Activated CD4-positive, alpha-beta T cell treated with anti-CD3 and anti-CD28 coated beads, Interleukin-2, amount 50 U/mL, for 16 hours (primary cell): ENCODE measurements at places on chromosomes 13 and 19.

GRCh38 chr13:97262058-97262457 lies 39.9 kb downstream of the MBNL2 start:
- peak; percentile 35 for DNase-seq

GRCh38 chr13:74066937-74067336 lies 67.3 kb downstream of the KLF12 start:
- DNase-seq: no peak

DNA sequence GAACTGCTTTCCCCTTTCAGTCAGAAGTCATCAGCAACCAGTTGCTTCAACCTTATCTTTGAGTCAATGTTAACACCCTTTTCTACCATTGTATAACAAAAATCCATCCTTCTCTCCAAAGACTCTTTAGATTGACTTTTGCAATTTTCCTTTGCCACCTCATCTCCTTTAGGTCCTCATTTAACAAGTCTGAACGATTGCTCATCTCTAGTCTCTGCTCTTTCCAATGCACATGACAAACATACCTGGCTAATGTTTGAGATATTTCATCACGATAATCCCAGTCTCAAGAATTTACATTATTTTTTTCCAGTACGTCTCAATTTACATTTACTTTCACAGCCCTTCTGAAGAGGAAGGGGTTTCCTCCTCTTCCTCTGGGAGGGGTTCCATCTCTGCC lies 127.5 kb downstream of the KLF12 start:
- DNase-seq: no peak

- DNase-seq: no peak
Observed at GRCh38 chr13:43031881-43032280, 8.5 kb downstream of the DNAJC15 start.

GRCh38 chr13:113586661-113587479 lies 2.3 kb downstream of the TFDP1 start:
- peak; percentile 60 for DNase-seq

DNA sequence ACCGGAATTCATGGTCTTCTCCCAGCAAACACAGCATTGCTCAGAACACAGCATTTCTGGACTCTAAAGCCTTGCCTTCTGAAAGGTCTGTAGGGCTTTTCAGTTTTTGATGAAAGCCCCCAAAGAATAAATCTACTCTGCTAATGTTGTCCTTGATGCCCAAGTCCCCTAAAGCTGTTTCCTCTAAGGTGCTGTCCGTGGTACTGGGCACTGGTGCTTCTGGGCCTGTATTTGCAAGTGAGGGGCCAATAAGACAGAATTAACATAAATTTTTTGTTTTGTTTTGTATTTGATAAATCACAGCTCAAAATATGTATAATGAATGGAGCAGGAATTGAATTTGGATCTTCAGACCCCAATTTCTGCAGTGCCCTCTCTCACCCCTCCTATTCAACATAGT lies 12.1 kb upstream of the LGALS13 start:
- DNase-seq: no peak

GRCh38 chr13:29402166-29402636 lies 193.3 kb downstream of the SLC7A1 start:
- DNase-seq: no peak

DNA sequence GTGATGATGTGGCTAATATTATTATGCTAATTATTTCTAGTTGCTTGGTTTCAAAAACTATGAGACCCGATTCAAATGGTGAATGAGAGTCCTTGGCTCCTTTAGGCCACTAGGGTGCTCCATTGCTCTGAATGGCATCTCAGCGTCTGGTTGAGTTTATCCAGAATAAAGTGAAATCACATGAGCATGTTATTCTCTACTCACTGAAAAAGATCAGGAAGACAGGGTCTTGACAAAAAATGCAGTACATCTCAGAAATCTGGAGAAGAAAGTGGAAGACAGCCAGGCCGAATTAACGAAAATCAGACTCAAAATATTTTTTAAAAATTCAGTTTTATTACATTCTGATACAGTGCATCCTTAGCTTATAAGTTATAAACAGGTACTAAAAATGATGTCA lies 516.2 kb downstream of the MYO16 start:
- DNase-seq: peak; percentile 35

DNA sequence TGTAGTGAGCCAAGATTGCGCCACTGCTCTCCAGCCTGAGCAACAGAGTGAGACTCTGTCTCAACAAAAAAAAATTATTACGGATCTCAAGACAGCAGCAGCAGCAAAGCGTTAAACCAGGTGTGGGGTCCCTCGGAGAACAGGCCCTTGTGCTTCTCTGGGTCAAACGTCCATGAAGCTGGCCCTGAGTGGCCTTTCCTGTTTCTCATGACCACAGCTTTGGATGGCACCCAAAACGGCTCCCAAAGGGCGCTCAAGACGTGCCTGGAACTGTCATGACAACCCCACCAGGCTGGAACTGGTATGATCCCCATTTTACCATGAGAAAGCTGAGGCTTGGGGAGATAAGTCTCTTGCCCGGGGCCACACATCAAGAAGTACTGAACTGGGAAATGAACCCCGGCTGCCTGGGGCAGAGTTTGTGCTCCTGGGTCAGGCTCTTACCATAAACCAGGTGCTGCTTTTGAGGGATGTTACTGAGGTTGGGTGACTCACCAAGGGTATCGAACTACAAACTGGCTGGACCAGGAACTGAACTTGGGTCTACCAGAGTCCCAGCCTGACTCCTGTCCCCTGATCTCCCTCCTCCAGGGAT lies 11.6 kb upstream of the SAMD1 start:
- DNase-seq: no peak

GRCh38 chr13:23350009-23350408 lies 83.5 kb downstream of the SACS start:
- DNase-seq: no peak

- DNase-seq: no peak
Observed at GRCh38 chr19:47719047-47719859, 6.0 kb downstream of the EHD2 start.

DNA sequence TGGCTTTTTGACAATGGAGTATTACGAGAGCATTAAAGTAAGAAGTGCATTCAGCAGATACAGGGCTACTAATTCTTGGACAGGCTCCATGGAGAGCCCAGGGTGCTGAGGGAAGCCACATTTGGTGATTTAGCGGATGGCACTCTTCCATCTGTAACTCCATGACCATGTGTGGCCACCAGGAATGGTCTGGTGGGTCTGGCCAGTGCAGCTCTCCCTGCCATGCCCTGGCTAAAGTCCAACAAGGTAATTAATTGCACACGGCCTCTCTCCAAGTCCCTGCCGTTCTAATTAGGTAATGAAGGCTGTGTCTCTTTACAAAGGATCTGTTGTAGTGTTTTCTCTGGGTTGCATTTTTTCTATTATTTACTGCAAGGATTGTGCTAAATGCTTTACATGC lies 4.3 kb upstream of the ZFR2 start:
- DNase-seq: no peak
